ENCODE measurements at places on chromosomes 16 and 17.

GRCh38 chr16:70774261-70774660 lies 26.7 kb downstream of the VAC14 start:
- no peak for DNase-seq

GRCh38 chr17:50139950-50140885 lies 10.3 kb upstream of the SAMD14 start:
- DNase-seq: peak; percentile 83

DNA sequence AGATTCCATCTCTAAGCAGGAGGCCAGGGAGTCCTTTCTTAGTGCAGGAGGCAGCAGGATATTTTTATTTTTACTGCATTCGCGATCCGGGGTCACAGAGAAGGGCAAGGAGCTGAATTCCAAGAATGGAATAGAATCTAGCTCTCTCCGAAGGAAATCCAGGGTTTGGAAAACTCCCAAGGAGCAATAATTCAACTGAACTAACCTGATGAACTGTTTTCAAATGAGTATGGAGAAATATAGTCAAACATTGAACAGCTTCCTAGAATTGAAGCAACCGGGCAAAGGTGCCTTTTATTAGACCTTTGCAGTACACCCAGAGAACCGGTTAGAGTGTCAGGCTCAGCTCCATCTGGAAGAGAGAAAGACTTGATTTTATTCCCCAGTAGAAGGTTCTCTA lies 120.7 kb upstream of the MAF start:
- DNase-seq: no peak

DNA sequence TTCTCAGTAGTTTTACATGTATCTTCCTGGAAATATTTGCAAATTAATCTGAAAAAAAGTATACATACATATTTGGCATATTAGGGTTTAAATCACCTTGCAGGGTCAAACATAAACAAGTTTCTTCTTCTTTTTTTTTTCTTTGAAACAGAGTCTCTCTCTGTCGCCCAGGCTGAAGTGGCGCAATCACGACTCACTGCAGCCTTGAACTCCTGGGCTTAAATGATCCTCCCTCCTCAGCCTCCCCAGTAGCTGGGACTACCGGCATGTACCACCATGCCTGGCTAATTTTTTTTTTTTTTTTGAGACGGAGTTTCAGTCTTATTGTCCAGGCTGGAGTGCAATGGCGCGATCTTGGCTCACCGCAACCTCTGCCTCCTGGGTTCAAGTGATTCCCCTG lies 12.6 kb upstream of the FUS start:
- DNase-seq: peak; percentile 33

- no peak for DNase-seq
Measured at GRCh38 chr17:31452101-31452500, 60.6 kb downstream of the RAB11FIP4 start.
